ENCODE measurements at places on chromosomes 16 and 17.

DNA sequence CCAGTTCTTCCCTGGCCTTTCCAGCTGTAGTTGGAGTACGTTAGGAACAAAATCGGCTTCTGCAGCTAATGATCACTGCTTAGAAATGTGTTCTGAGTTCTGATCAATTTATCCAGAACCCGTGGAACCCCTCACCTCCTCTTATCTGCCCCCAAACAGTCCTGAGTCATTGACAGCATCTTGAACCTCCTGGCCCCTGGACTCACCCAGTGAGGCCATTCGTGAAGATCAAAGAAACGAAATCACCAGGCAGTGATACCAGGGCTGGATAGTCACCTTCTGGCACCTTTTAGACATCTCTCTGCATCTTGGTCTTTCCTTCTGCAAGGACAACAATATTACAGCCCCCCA lies 17.0 kb upstream of the EXOC7 start:
- DNase-seq, result no peak

GRCh38 chr16:54121539-54122295 lies 164.9 kb downstream of the IRX3 start:
- no peak for DNase-seq

GRCh38 chr17:68790931-68791330 lies 164.3 kb downstream of the ABCA8 start:
- DNase-seq, result no peak

DNA sequence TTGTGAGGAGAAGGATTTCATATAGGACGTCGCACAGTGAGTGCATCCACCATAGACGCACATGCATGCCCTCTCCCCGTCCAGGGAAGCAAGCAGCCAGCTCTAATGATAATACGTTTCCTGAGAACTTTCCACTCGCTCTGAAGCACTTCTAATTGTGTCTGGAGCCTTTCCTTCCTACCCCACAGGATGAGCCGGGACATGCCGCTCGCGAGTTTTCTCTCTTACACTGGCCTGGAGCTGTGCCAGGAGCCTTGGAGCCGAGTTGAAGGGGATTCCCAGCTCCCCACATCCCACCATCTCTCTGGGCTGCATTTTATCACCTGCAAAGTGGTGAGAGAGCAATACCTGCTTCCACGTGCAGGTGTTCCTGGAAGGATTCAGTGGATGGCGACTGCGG lies 368.1 kb downstream of the C16orf95 start:
- DNase-seq, result no peak

DNA sequence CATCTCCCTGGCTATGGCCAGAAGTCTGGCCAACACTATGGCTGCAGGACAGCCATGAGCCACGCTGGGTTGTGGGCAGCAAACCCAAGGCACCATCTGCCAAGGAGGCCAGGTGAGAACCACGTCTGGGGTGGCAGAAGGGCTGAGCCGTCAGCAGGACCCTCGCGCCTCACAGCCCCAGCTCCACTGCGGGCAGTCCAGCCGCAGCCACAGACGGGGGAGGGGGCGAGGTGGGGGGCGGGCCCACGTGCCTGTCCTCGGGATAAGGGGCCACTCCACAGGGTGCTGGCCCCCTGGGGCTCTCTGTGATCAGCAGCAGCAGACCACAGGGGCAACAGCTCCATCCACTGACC lies 6.5 kb upstream of the BAIAP2 start:
- no peak for DNase-seq

- peak; percentile 53 for DNase-seq
These were observed 3.3 kb downstream of the HOXB2 start for GRCh38 chr17:48541577-48542113.

DNA sequence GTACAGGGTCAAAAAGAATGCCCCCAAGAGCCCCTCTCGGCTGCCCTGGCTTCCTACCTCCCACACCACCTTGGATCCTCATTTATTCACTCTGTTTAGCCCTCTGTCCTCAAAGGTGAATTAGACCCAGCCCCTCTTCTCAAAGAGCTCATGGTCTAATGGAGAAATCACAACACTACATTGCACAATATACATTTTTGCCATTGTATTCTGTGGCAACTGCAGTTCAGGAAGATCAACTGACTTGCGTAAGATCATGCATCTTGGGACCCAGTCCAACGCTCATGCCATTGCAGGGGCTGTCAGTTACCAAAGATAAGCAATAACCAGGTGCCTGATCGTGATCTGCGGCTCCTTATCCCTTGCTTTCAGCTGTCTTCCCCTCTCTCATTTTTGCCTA lies 1.4 kb downstream of the KRT38 start:
- no peak for DNase-seq

DNA sequence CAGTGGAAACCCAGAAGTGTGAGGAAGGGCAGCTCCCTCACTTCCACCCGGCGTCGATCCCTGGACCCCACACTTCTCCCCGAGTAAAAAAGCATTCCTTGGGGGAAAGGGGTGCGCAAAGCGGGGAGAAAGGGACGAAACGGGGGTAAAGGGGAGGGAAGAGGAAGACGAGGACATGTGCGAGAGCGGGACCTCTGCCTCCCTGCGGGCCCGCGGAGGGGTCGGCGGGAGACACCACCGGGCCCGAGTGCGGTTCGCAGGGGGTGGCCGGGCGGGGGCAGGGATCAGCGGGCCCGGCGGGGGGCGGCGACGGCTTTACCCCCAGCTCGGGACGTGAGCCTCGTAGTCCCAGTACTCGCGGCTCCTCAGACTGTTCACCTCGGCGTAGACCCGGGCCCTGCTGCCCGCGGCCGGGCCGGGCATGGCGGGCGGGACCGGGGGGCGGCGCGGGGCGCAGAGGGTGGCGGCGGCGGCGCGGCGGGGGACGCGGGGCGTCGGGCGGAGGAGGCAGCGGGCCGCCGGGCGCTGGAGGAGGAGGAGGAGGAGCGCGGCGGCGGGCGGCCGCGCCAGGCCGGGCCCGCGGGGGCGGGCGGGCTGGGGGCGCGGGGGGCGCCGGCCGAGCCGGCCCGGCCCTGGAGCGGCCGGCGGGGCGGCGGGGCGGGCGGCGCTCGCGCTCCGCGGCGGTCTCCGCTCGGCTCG lies 443 bp downstream of the CSNK2A2 start:
- peak; percentile 14 for DNase-seq

DNA sequence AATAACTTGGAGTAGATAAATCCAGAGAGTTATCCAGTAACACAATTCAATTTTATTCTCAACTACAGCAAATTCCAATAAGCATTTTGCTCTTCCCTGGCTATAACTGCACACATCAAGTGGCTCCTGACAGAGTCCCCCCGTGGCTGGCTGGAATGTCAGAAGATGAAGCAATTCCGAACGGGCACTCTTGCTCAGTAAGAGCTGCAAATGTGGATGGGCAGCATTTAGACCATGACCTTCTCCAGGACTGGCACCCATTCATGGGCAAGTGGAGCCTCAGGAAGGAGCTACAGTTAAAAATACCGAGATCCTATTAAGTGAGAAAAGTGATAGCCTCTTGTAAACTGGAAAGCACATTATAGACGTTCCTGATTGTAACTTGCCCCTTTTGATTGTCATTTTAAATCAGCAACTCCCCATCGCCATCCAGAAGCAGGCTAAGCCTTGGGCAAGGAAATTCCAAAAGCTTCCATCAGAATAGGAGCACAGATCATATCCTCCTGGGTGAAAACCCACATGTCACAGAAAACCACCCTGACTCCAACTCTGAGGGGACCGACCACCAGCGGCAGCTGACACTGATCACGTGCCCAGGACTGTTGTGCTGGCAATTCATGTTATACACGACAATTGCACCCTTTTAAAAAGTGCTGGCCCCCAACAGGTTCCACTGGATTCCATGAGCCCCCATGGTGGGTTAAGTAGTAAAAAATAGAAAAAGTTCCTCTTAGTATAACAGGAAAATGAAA lies 7.1 kb downstream of the UBE2O start:
- DNase-seq, result no peak

GRCh38 chr17:15944759-15945526 lies at the start of gene ADORA2B:
TSS of gene ADORA2B (plus strand) at chr17:15945130. CDS start at chr17:15945249, 119 bp downstream.
- peak; percentile 78 for DNase-seq

- DNase-seq, result no peak
These were observed 25.1 kb upstream of the SLC47A1 start for GRCh38 chr17:19508577-19508867.

- DNase-seq, result no peak
These were observed 10.8 kb upstream of the RIPOR1 start for GRCh38 chr16:67517661-67518423.

GRCh38 chr17:2033153-2033552 lies 3.2 kb downstream of the DPH1 start:
- DNase-seq, result no peak

- no peak for DNase-seq
These were observed 57.5 kb upstream of the TOB1 start for GRCh38 chr17:50923611-50924010.

GRCh38 chr16:89880477-89881367 lies 7.3 kb downstream of the TCF25 start:
- DNase-seq, result no peak

DNA sequence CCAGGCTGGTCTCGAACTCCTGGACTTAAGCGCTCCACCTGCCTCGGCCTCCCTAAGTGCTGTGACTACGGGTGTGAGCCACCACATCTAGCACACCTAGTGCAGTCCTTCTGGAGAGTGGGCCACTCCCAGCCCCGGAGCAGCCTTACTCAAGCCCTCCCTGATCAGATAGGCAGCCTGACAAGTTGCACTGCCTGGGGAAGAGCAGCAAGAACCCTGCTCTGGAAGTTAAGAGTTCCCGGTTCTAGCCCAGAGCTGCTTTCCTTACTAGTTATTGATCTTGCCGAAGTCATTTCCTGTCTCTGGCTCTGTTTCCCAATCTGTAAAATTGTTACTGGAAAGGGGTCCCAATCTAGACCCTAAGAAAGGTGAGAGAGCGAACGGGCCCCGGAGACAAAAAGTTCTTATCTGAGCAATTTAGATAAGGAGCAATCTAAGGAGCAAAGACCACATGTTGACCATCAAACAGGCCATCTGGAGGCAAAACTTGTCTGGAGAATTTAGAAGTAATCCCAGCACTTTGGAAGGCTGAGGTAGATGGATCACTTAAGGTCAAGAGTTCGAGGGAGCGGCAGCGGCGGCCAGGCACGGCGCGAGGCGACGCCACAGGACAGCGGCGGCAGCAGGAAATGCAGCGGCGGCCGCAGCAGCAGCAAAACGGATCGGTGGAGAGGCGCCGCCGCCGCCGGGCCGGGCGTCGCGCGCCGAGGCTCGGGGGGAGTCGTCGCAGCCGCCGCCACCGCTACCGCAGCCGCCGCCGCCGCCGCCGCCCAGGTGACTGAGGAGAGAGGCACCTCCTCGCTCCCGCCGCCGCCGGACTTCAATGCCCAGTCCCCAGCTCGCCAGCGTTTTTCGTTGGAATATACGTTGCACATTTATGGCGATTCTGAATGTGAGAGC lies 4.3 kb upstream of the NAGLU start:
- DNase-seq, result peak; percentile 57

DNA sequence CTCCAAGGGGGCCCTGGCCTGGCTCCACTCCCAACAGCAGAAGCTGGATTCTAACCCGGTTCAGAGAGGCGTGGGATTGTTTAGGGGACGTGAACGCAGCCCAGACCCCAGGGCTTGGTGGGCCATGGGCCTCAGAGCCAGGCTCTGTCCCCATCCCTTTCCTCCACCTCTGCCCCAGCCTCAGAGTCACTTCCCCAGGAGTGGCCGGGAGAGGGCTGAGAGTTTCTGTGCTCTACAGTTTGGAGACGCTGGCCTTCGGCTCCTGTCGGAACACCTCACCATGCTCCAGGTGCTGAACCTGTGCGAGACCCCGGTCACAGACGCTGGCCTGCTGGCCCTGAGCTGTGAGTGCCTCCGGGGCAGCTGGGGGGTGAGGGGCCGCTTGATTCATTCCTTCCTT lies 73.8 kb upstream of the PLCG2 start:
- DNase-seq, result no peak

DNA sequence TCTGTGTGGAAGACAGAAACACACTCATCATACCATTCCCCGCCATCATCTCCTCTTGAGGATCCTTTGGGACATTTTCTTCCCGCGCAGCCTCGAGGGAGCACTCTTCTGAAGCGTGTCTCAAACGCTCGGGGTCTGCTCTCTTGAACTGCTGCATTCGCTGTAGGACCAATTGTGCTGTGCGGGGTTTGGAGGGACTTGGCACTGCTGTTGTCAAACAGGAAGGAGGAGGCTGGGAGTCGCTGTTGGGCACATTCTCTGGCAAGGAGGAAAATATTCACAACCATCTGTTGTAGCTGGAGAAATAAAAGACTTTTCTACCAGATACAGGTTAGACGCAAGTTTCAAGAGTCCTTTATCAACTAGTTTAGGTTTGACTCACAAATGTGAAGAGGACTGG lies 5.0 kb downstream of the SLX4 start:
- no peak for DNase-seq

DNA sequence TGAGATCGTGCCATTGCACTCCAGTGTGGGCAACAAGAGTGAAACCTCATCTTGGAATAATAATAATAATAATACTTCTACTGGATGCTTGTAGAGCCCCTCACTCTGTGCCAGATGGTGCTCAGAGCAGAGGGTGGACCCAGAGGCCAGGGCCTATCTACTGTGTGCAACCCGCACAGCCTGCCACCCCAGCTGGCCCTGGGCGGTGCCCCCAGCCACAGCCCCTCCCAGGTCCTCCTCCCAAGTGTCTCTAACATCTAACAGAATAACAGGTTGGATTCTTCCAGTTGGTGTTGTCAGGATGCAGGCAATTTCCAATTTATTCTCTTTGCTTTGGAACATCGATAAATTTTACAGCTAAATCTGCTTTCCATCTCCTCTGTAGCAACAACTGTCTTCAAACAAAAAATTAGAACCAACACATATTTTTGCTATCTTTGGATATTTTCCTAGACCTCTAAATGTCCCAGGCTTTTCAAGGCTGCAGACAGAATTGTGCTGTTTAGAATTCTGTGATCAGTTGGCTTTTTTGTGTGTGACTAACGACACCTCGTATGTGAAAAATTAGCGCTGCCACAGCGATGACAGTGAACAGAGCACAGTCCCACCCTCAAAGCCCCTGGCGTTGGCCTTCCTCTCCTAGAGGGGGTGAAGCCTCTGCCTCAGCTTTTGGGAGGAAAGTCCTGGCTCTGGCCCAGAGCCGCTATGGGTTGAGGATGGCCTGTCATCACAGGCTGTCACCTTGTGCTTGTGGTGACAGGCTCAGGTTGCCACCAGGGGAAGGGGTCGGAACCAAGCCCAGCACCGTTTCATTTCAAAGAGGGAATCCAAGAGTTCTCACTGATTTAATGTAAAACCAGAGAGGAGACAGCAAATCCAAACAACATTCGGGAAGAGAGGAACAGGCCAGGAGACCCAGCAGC lies 7.6 kb upstream of the EVPL start:
- no peak for DNase-seq

DNA sequence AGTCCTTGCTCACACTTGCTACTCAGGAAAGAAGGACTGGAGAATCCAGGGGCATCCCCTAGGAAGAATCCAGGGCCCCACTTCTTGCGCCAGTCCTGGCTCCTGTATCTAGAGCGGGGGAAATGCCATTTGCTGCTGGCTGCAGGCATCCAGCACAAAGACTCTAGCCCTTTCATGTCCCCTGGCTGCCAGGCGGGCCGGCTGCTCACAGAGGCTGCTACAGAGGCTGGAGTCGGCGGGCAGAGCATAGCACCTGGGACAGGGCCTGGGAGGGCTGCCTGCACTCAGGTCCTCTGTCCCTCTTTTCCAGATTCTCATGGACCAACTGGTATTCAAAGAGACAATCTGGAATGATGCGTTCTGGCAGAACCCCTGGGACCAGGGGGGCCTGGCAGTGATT lies 13.8 kb downstream of the SMIM5 start:
- DNase-seq, result no peak

- no peak for DNase-seq
These were observed 746 bp upstream of the POLG2 start for GRCh38 chr17:64497565-64498035.

Data from stimulated activated naive CD8-positive, alpha-beta T cell treated with anti-CD3 and anti-CD28 coated beads, Interleukin-15, amount 100 ng/mL, for 72 hours (primary cell).